ENCODE measurements at places on chromosomes 5 and 9. TPM values are rescaled to one million over a fixed set of nuclear protein-coding genes. Genes with fewer than 3 reads are reported as not detected.

- no peak for DNase-seq
- no peaks in the 10 kb centered on the region for H3K36me3 ChIP-seq
- H3K27ac ChIP-seq: peak overlapping the region; percentile 10
- peaks cover 8% of the 10 kb centered on the region for H3K4me1 ChIP-seq
- H3K27me3 ChIP-seq: no peaks in the 10 kb centered on the region
- no peak overlapping the region for H3K4me3 ChIP-seq
Observed at GRCh38 chr9:73548201-73548600, 396.5 kb downstream of the ANXA1 start.

- no peak overlapping the region for H3K27ac ChIP-seq
- H3K36me3 ChIP-seq: no peaks in the 10 kb centered on the region
- H3K27me3 ChIP-seq: no peaks in the 10 kb centered on the region
- no peak overlapping the region for H3K4me3 ChIP-seq
Observed at GRCh38 chr5:124962735-124963134, 216.3 kb upstream of the ZNF608 start.

GRCh38 chr5:96843140-96843539 lies 33.2 kb upstream of the ERAP2 start:
- H3K4me1 ChIP-seq: peaks cover 7% of the 10 kb centered on the region
- H3K27ac ChIP-seq: no peak overlapping the region
- H3K27me3 ChIP-seq: no peaks in the 10 kb centered on the region
- no peak for DNase-seq

DNA sequence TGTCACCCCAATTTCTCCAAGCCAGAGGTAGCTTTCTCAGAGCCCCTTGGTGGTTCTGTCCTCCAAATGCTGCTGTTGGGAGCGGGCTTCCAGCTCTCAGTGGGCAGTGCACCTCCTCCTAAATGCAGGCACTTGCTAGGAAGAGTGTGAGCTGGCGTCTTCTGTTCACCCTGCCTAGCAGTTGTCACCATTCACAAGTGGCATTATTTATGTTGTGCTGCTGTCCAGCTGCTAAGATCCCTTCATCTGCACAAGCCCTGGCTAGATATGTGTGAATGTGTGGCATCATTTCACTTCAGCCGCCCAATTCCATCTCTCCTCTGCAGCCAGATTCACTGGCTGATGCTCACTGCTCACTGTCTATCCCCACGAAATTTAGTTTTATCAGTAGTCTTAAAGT lies 43.7 kb downstream of the SLC36A1 start:
- no peak for DNase-seq
- peaks cover 36% of the 10 kb centered on the region for H3K36me3 ChIP-seq
- H3K4me3 ChIP-seq: no peak overlapping the region
- no peaks in the 10 kb centered on the region for H3K4me1 ChIP-seq
- no peaks in the 10 kb centered on the region for H3K27me3 ChIP-seq

GRCh38 chr9:108636013-108636412 lies 219.8 kb downstream of the ACTL7B start:
- H3K4me3 ChIP-seq: no peak overlapping the region
- DNase-seq: no peak
- H3K36me3 ChIP-seq: no peaks in the 10 kb centered on the region
- no peaks in the 10 kb centered on the region for H3K4me1 ChIP-seq
- no peaks in the 10 kb centered on the region for H3K27me3 ChIP-seq
- no peak overlapping the region for H3K27ac ChIP-seq

DNA sequence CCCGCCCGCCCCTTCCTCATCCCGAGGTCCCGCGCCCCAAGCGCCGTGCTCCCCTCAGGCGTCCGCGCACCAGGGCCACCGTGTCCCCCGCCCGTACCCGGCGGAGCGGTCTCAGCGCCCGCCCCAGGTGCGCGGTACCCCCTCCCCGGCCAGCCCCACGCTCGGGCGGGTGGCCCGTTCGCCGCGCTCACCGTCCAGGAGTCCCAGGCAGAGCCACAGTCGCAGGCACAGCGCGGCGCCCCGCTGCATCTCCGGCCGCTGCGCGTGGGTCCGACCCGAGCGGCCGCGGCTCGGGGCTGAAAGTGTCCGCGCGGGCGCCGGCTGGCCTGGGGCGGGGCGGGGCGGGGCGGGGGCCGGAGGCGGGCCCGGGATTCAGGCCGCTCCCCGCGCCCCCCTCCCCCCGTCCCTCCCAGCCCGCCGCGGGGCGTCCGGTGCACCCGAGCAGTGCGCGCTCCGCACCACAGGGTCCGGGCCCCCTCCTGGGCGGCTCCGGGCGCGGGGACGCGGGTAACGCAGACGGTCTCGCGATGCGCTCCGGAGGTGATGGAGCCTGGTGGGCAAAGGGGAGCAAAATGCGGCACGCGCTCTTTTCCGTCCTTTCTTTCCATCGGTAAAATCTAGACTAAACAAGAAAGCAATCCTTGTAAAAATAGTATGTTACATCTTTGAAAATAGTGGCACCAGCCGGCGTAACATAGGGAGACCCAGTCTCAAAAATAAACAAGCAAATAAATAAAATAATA lies at the start of gene FLT4:
Gene FLT4 (minus strand): TSS at position 304 of the 743 bp plus-strand sequence. CDS start 55 bp downstream, at position 249.
- 0 out of 2 replicates have a peak, but pooled peaks cover 4% of the 10 kb centered on the region for H3K4me1 ChIP-seq
- H3K36me3 ChIP-seq: no peaks in the 10 kb centered on the region
- no peak for DNase-seq
- H3K4me3 ChIP-seq: no peak within 1 kb of the TSS
- H3K27me3 ChIP-seq: peaks cover 74% of the 10 kb centered on the region

- DNase-seq: no peak
- H3K27me3 ChIP-seq: 0 out of 2 replicates have a peak, but pooled peaks cover 1% of the 10 kb centered on the region
- no peaks in the 10 kb centered on the region for H3K36me3 ChIP-seq
- H3K4me3 ChIP-seq: no peak overlapping the region
- peaks cover 4% of the 10 kb centered on the region for H3K4me1 ChIP-seq
Observed at GRCh38 chr5:170542691-170543293, 39.0 kb downstream of the KCNIP1 start.

GRCh38 chr9:89008744-89009545 lies 17.7 kb downstream of the S1PR3 start:
- H3K27ac ChIP-seq: no peak overlapping the region
- no peaks in the 10 kb centered on the region for H3K27me3 ChIP-seq
- H3K4me1 ChIP-seq: no peaks in the 10 kb centered on the region
- H3K4me3 ChIP-seq: no peak overlapping the region
- no peak for DNase-seq

DNA sequence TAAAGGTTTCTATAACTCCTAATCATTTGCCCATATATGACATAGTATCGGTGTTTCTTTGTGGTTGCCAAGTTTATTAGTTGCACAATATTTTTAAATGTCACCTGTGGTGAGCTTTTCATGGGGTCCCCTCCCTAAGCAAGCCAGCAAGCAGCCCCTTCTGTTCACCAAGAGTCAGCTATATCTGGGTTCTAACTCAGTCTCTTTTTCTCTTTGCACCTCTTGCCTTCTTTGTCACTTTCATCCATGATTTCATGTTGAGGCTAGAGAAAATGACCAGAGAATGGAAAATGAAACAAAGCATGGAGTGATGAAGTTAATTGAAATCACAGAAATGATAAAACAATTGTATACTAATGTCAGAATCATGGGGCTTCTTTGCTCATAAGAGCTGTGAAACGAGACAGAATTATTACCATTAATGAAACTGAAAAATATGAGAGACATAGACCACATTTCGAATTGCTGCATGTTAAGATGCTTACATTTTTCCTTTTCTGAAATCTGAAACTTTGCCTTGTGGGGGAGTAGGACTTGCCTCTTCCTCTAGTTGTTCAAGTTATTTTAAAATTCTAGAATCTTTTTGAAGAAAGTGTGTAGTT lies 75.7 kb downstream of the CAMK4 start:
- no peaks in the 10 kb centered on the region for H3K36me3 ChIP-seq
- no peak overlapping the region for H3K27ac ChIP-seq
- H3K27me3 ChIP-seq: no peaks in the 10 kb centered on the region
- DNase-seq: no peak
- H3K4me3 ChIP-seq: no peak overlapping the region

DNA sequence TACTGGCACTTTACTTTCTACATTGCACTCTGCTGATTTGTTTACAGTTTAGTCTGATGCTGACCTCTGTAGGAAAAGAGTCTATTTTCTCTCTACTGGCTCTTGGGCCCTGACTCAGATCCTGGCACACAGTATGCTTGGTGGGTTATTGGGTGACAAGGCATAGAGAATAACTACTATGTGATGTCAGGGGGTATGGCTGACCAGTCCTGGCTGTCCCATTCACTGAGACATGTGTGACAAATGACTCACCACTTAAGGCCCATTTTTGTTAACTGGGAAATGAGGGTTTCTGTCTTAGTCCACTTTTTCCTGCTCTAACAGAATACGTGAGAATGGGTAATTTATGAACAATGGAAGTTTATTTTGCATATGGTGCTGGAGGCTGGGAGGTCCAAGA lies 66.4 kb downstream of the DAPK1 start:
- H3K4me1 ChIP-seq: peaks cover 91% of the 10 kb centered on the region
- no peak overlapping the region for H3K4me3 ChIP-seq
- peak; percentile 91 for DNase-seq
- H3K27ac ChIP-seq: peak overlapping the region; percentile 94
- H3K27me3 ChIP-seq: no peaks in the 10 kb centered on the region

DNA sequence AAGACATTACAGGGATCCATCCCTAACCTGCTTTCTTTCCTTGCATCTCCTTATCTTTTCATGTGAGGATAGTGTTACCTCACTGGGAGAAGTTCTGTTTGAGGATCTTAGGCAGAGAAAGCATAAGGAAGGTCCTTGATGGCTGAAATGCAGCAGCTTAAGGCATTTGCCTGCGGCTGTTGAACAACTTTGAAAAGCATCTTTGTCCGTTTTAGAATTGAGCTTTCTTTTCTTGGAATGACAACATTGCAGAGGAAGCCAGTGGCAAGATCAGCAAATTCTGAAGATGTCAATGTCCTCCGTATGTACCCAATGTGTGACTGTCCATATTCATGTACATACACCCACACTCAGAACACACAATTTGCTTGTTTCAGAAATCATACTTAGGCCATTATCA lies 436.2 kb downstream of the GABRG2 start:
- H3K27ac ChIP-seq: no peak overlapping the region
- no peak for DNase-seq
- no peaks in the 10 kb centered on the region for H3K27me3 ChIP-seq
- no peak overlapping the region for H3K4me3 ChIP-seq
- no peaks in the 10 kb centered on the region for H3K4me1 ChIP-seq
- H3K36me3 ChIP-seq: no peaks in the 10 kb centered on the region

GRCh38 chr5:150179019-150179620 lies 10.7 kb upstream of the SLC6A7 start:
- H3K4me1 ChIP-seq: peaks cover 80% of the 10 kb centered on the region
- no peak overlapping the region for H3K4me3 ChIP-seq
- H3K36me3 ChIP-seq: no peaks in the 10 kb centered on the region
- H3K27me3 ChIP-seq: no peaks in the 10 kb centered on the region

GRCh38 chr5:66897356-66897755 lies 299.2 kb downstream of the CD180 start:
- no peaks in the 10 kb centered on the region for H3K27me3 ChIP-seq
- no peak overlapping the region for H3K4me3 ChIP-seq
- DNase-seq: no peak
- no peak overlapping the region for H3K27ac ChIP-seq

- 0 out of 2 replicates have a peak, but pooled peaks cover 5% of the 10 kb centered on the region for H3K27me3 ChIP-seq
- no peaks in the 10 kb centered on the region for H3K4me1 ChIP-seq
- no peak overlapping the region for H3K27ac ChIP-seq
- no peaks in the 10 kb centered on the region for H3K36me3 ChIP-seq
- DNase-seq: no peak
Observed at GRCh38 chr5:112316731-112317130, 102.3 kb downstream of the EPB41L4A start.

- no peak overlapping the region for H3K27ac ChIP-seq
- H3K36me3 ChIP-seq: no peaks in the 10 kb centered on the region
- H3K4me3 ChIP-seq: no peak overlapping the region
- H3K27me3 ChIP-seq: no peaks in the 10 kb centered on the region
- peaks cover 3% of the 10 kb centered on the region for H3K4me1 ChIP-seq
Observed at GRCh38 chr5:142888469-142889085, 118.4 kb downstream of the ARHGAP26 start.

DNA sequence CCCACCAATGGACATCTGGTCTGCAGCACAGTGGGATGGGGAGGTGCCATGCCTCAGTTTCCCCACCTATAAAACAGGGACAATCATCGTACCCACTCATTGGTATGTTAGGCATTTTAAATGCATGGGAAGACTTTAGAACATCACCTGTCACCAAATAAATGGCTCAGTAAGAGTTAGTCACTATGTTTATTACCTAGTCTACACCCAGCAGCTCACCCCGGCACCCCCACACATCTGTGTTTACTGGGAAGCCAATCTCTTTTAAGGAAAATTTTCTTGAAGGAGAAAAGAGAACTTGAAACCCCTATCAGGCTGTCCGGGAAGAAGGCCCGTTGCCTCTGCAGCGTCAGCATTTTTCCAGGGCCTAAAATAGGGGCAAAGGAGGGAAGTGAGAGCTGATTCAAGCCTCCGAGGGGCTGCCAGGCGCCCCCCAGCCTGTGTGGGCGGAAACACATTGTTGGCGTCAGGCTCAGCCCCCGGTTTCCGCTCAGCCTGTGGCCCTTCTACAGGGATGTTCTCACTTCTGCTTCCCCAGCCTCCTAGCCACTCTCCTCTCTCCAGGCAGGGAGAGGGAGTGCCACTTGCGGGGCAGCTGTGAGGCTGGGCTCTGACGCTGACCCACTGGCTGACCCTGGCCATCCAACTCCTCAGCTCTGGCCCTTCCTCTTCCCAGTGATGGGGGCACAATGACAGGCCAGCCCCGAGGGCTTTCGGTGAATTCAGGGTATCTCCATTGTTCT lies 4.6 kb downstream of the CSF1R start:
- no peaks in the 10 kb centered on the region for H3K36me3 ChIP-seq
- no peak for DNase-seq
- H3K27me3 ChIP-seq: no peaks in the 10 kb centered on the region
- H3K4me1 ChIP-seq: peaks cover 5% of the 10 kb centered on the region
- no peak overlapping the region for H3K4me3 ChIP-seq

DNA sequence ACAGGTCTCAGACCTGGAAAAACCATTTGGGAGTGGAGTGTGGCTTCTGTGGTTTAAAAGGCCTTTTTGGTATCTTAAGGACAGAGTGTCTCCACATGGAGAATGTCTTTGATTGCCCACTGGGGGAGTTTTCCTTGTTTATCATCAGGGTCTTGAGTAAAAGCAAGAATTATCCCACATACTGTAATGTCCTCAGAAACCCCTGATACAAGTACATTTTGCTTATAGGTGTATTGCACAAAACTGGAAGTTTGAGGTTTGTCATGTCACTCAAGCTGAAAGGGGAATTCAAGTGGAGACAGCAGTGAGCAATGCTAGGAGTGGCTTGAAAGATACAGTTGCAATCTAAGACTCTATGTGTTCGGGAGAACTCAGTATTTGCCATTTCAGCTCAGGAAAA lies 62.7 kb upstream of the GRAMD2B start:
- peaks cover 25% of the 10 kb centered on the region for H3K4me1 ChIP-seq
- no peaks in the 10 kb centered on the region for H3K36me3 ChIP-seq
- H3K27me3 ChIP-seq: no peaks in the 10 kb centered on the region

DNA sequence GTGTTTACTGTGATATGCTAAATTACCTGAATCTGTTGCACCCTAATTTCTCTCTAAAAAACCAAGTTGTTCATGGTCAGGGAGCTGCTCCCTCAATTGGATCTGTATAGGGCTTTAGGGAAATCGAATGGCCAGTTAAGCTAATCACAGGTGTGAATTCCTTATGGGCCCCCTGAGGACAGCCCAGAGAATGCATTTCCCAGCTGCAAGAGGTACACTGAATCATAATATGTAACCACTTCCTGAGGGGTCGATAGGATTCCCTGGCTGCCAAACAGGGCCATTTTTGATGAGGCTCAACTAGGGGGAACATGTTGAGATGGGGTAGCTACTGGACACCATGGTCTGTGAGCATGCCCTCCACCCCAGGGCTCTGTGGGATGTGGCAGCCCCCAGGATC lies 478.6 kb downstream of the CCDC171 start:
- no peaks in the 10 kb centered on the region for H3K36me3 ChIP-seq
- H3K27me3 ChIP-seq: no peaks in the 10 kb centered on the region
- DNase-seq: no peak
- peaks cover 61% of the 10 kb centered on the region for H3K4me1 ChIP-seq
- H3K27ac ChIP-seq: peak overlapping the region; percentile 89

FYB1 gene
- 0.34 TPM for total RNA-seq

C9orf50 gene
- not detected for total RNA-seq

PCDHA10 gene
- not detected for total RNA-seq

DOCK8 gene
- total RNA-seq: not detected

CFAP90 gene
- total RNA-seq: not detected

C7 gene
- total RNA-seq: not detected

Data from SJSA1 (cell line).